ENCODE measurements at places on chromosomes 4 and X.

- peak; percentile 83 for DNase-seq
These were observed 145.4 kb downstream of the QDPR start for GRCh38 chr4:17366496-17366895.

GRCh38 chr4:42104521-42104920 lies 47.9 kb downstream of the BEND4 start:
- DNase-seq, result peak; percentile 10

GRCh38 chrX:13401724-13402123 lies 81.9 kb upstream of the ATXN3L start:
- DNase-seq, result no peak

GRCh38 chr4:26858035-26858918 lies 2.4 kb upstream of the STIM2 start:
- no peak for DNase-seq

GRCh38 chrX:13419918-13420317 lies 100.1 kb upstream of the ATXN3L start:
- no peak for DNase-seq

DNA sequence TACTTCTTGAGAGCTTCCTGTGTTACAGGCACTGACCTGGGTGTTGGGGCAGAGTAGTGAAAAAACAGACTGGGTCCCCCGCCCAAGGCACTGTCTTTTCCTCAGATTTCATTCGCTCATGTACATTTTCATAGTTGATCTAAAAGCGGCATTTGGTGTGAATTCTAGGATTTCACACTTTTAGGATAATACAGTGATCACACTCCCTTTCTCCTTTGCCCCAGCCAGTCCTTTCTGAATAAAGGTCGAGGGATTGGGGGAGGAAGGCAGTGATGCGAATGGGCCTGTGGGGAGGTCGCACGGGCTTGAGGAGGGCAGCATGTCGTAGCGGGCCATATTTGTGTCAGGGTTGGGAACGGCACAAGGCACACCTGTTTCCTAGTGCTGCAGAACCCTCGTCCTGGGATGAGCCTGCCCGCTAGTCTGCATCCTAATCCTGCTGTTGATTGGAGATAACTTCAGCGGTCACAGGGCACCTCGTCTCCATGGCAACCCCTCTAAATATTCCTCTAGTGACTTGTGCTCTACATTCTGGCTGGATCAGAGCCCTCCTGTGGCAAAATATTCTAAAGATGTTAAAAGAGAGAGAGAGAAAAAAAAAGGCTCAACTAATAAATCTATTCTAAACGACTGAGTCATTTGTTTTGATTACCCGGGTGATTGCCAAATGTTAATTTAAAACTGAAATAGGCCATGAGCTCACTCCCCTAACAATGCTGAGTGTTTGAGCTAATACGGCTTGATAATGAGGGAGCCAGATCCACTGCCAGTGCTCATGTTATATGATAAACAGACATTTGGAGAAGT lies 21.8 kb downstream of the FHL1 start:
- peak; percentile 90 for DNase-seq

DNA sequence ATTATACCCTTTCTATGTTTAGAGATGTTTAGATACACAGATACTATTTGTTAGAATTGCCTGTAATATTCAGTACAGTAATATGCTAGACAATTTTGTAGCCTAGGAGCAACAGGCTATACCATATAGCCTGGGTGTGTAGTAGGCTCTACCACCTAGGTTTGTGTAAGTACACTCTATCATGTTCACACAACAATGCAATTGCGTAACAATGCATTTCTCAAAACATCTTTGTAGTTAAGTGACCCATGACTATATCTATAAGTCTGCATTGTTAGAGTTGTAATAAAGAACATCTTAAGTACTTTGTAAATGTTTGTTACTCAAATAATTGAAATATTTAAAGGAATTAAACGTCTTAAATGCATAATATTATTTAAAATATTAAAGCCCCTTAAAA lies 379.3 kb downstream of the PPP3CA start:
- DNase-seq, result no peak

DNA sequence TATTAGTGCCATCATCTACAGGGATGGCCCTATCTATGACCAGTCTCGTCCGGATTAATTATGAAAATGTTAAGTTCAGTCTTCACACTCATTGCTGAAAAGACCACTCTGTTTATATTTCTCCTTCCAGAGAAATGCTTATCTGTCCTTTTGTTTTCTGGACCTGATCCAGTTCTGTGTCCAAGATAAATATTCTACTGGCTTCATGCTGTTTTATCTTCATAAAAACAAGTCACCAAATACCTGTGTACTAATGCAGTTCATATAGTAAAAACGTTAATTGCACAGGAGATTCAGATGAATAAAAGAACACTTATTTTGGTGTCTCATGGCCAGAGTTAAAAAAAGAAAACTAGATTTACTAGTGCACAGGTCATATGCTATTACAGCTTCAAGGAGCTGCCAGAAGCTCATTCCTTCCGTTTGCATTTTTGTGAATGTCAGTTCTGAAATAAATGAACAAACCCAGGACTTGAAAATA lies 17.3 kb downstream of the FNIP2 start:
- peak; percentile 67 for DNase-seq

GRCh38 chrX:41779941-41780340 lies 56.0 kb downstream of the GPR82 start:
- no peak for DNase-seq

DNA sequence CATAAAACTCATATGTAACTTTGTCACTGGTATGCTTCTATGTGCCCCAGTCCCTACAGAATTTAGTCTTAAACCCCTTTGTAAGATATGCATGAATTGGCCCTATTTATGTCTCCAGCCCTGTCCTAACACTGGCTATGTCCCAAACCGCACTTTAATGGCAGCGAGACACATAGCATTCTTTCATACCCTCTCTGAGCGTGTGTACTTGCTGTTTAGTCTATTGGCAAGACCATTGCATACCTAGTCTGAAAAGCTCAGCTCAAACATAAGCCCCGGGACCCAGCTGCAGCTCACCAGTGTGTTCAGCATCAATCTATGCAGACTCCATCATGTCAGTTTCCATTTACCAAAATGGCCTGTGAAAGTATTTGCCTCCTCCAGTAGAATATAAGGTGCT lies 1018.4 kb upstream of the TENM3 start:
- peak; percentile 58 for DNase-seq

DNA sequence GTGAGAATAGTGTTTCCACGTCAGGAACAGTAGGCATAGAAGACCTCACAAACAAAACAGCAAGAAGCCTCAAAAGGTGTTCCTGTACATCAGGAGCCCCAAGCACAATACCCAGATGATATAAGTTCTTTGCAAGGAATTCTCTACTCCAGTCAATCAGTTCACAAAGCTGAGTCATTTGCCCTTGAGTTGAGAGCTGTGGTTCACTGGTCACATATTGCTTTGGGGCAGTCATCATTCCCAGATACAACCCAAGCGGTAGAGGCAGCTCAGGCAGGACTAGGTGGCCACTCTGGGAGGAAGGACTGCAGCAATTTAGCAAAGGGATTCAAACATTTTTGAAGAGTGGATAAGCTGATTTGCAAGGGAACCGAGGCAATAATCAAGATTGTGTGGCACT lies 551.5 kb upstream of the ZFP42 start:
- no peak for DNase-seq

DNA sequence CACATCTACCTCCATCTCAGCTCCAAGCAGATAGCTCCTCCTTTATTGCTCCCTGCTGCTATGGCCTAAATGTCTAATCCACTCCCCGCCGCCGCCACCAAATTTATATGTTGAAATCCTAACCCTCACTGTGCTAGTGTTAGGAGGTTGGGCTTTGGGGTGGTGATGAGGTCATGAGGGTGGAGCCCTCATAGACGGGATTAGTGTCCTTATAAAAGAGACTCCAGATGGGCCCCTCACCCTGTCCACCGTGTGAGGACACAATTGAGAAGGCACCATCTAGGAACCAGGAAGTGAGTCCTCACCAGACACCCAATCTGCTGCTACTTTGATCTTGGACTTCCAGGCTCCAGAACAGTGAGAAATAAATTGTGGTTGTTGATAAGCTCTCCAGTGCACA lies 13.6 kb upstream of the TBC1D14 start:
- DNase-seq, result no peak

GRCh38 chr4:26772096-26772873 lies 88.4 kb upstream of the STIM2 start:
- DNase-seq, result no peak

DNA sequence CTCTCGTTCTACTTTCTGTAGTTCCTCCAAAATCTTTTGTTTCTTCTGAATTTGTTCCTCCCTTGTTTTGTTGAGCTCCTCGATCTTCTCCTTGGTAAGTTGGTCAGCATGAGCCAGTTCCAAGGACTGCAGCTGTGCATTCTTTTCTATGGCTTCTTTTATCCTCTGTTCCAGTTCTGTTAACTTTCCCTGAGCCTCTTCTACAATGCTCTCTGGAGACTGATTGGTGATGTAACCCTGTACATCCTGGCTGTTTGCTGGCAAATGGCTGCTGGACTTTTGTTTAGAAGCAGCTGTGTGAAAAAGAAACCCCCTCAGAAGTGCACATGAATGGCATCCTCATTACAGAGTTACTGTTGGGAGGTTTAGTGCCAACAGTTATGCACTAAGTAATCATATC lies 70.5 kb upstream of the COX18 start:
- no peak for DNase-seq

- DNase-seq, result no peak
These were observed 601.4 kb upstream of the ACTRT1 start for GRCh38 chrX:128653524-128654060.

DNA sequence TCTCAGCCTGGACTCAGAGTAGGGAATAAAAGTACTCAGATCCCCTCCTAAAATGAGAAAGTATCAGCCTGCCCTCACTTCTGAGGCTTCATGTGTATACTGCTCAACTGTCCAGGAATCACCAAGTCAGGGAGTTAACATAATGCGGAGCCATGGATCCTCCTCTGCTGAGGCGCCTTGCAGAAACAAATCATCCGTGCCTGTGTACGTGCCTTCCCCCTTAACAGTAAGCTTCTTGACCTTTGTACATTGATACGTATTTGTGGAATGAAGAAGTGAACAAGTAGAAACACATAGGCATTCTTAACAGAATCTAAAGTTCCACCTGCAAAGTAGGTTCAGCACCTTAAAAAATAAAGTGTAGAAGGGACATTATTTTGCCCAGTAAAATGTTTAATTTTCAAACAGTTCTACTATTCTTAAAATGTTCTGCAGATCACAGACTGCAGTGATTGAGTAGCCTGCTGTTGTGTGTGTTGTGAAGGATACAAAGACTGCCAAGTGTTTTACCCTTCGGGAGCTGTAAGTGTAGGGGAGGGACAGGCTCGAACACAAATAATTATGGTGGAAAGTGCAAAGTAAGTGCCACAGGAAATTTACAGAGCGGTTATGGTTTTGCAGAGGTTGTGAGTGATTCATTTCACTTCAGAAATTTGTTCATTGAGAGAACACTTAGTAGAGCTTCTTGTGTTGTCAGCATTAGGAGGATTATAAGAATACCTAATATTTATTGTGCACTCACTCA lies 61.9 kb downstream of the ARHGAP10 start:
- DNase-seq, result no peak
